ENCODE measurements at places on chromosomes 2 and 18.

- no peak for DNase-seq
These were observed 7.6 kb upstream of the CACNB4 start for GRCh38 chr2:152106464-152106863.

- DNase-seq, result no peak
These were observed 237.5 kb downstream of the NDUFA10 start for GRCh38 chr2:239787538-239788050.

DNA sequence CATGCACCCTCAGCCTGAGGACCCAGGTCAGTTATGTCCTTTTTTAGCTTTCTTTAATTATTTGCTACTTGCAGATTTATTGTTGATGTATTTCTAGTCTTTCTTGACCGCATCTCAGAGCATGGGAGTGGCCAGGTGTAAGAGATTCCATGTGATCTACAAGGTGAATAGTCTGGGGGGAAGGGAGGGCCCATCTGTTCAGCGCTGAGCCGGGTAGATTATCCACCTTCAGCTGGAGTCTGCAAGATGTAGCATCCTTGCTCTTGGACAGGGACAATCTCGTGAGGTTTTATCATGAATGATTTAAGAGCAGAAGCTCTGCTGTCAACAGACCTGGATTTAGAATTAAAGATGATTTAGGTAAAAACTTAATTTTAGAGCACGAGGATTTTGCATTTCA, 12.0 kb upstream of the DGKD start:
- no peak for DNase-seq

DNA sequence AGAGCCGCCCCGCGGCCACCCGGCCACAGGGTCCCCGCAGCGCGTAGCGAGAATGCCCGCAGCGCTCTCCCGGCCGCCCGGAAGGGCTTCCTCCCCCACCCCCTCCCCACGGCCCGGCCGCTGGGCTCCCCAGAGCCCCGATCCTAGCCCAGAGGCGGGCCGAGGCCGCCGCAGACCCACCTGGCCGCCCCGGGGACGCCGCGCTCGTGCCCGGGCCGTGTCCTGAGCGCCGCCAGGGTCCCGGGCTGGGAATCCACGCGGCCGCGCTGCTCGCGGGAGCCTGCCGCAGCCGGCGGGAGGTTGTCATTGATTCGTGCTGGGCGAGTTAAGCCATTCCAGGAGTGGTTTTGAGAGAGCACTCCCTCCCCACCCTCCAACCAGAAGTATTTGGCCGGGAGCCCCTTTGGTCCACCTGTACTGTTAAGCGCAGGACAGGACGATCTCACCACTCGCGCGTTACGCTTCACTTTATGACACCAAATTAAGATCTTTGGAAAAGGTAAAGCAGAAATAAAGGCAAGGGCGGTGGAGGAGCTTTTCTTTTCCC, 206.4 kb upstream of the SMAD2 start:
- no peak for DNase-seq

DNA sequence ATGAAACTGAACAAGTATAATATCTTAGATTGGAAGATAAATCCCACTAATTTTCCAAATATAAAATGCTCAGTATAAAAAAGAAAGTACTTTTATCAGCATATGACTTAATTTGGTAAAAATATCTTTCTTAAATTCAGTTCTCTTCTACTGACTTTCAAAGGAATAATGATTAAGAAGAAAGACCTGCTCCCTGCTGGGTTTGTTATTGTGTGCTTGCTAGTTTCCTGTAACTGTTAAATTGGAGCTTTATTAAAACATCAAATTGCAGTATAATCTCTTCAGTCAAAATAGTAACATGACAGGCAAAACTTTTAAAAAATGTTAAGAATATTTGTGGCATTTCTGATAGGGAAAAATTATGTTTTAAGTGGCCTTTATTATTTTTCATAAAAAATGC, 1317.4 kb upstream of the CDH2 start:
- DNase-seq, result no peak

DNA sequence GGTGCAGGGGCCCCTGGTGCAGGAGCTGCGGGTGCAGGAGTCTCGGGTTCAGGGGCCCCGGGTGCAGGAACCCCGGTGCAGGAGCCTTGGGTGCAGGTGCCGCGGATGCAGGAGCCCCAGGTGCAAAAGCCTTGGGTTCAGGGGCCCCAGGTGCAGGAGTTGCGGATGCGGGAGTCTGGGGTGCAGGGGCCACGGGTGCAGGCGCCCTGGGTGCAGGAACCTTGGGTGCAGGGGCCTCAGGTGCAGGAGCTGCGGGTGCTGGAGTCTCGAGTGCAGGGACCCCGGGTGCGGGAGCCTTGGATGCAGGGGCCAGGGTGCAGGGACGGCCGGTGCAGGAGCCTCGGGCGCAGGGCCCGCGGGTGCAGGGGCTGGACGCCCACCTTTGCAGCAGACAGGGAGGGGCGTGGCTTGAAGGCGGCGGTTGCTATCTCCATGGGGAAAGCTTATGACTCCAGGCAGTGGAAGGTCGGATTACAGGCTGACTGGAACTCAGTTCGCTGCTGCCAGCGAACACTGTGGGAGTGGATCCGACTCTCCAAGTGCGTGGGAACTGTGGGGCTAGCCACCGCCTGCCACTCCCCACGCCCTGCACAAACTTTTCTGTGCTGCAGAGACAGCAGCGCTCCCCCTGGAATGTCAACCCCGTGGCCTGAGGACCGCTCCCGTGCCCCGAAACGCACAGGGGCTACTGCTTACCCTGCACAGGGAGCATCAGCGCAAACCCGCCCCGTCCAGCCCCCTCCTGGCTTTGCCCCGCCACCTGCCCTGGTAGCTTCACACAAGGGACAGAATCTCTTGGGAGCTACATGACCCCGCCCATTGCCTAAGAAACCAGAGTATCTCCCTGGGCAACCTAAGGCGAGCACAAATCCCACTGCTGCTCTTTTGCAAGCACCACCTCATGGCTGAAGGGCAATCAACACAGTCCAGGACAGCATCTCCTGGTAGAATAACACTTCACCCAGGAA, 40.3 kb downstream of the COPS9 start:
- no peak for DNase-seq

DNA sequence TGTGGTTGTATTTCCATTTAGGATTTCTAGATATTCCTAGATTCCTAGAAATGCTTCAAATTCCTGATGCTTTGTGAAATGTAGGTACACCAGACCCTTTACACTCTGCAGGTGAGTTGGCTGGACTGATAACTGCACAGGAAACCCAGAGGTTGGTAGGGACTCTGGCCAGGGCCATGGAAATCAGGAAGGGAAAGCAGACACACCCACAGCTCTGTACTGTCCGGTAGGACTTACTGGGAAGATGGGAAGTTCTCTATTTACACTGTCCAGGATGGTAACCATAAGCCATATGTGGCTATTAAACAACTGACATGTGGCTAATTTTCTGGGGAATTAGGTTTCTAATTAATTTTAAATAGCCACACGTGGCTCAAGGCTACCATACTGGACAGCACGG, 31.4 kb downstream of the NEMP2 start:
- DNase-seq, result no peak
